Renal cortical epithelial cell (primary cell): ENCODE measurements at places on chromosomes 3 and 15. TPM values are rescaled to one million over a fixed set of nuclear protein-coding genes. Genes with fewer than 3 reads are reported as not detected.

NPAP1 gene
- total RNA-seq, result under 0.01 TPM in 1 of 2 replicates, not detected in the other

PRSS50 gene
- total RNA-seq, result 0.17 TPM in 1 of 2 replicates, not detected in the other

ARHGAP31 gene
- total RNA-seq, result 12.7 and 24.9 TPM in 2 replicates

ITIH1 gene
- not detected in 2 replicates for total RNA-seq

IL20RB gene
- 0.35 and 0.40 TPM in 2 replicates for total RNA-seq

SNRPN gene
- 182 and 217 TPM in 2 replicates for total RNA-seq

ELL3 gene
- 5.9 and 11.6 TPM in 2 replicates for total RNA-seq

HIGD2B gene
- total RNA-seq, result 0.15 TPM in 1 of 2 replicates, not detected in the other

SPINK8 gene
- total RNA-seq, result not detected in 2 replicates

FAM107A gene
- 0.60 and 0.87 TPM in 2 replicates for total RNA-seq

SLC12A1 gene
- 0.17 and 14.1 TPM in 2 replicates for total RNA-seq

AADACL2 gene
- not detected in 2 replicates for total RNA-seq

SEMA4B gene
- 26.6 and 154 TPM in 2 replicates for total RNA-seq

NLGN1 gene
- total RNA-seq, result 8.2 and 20.4 TPM in 2 replicates

SEMA3B gene
- 7.8 and 27.0 TPM in 2 replicates for total RNA-seq

NR1I2 gene
- 0.20 TPM in 1 of 2 replicates, not detected in the other for total RNA-seq

EAF1 gene
- total RNA-seq, result 22.8 and 45.3 TPM in 2 replicates

THSD4 gene
- 22.6 and 58.6 TPM in 2 replicates for total RNA-seq

GOLGA8M gene
- total RNA-seq, result 0.89 TPM in 1 of 2 replicates, not detected in the other

LZTFL1 gene
- total RNA-seq, result 15.5 and 49.4 TPM in 2 replicates

IL17RC gene
- 18.9 and 29.9 TPM in 2 replicates for total RNA-seq

LSAMP gene
- total RNA-seq, result 0.55 TPM in 1 of 2 replicates, not detected in the other

GALNT15 gene
- 0.17 and 0.55 TPM in 2 replicates for total RNA-seq

TM4SF4 gene
- total RNA-seq, result 0.87 and 1.3 TPM in 2 replicates

TIMP4 gene
- total RNA-seq, result 0.25 and 0.69 TPM in 2 replicates

MCF2L2 gene
- 0.25 and 2.1 TPM in 2 replicates for total RNA-seq

C2CD4B gene
- total RNA-seq, result 0.17 and 0.70 TPM in 2 replicates

STAB1 gene
- total RNA-seq, result 0.50 and 0.69 TPM in 2 replicates

ACTC1 gene
- not detected in 2 replicates for total RNA-seq

COPG1 gene
- 240 and 286 TPM in 2 replicates for total RNA-seq

ADGRG7 gene
- 0.05 and 0.35 TPM in 2 replicates for total RNA-seq

RGMA gene
- total RNA-seq, result 0.25 TPM in 1 of 2 replicates, not detected in the other

COX17 gene
- total RNA-seq, result 7.3 and 11.4 TPM in 2 replicates

SH2D7 gene
- not detected in 2 replicates for total RNA-seq

FETUB gene
- total RNA-seq, result not detected in 2 replicates

CNTN3 gene
- total RNA-seq, result 0.80 and 3.5 TPM in 2 replicates

SIDT1 gene
- total RNA-seq, result under 0.01 and 0.52 TPM in 2 replicates

TRPM1 gene
- not detected in 2 replicates for total RNA-seq

ZPLD1 gene
- total RNA-seq, result 58.6 and 74.8 TPM in 2 replicates

COL8A1 gene
- total RNA-seq, result 123 and 241 TPM in 2 replicates

TIPARP gene
- 70.8 and 90.6 TPM in 2 replicates for total RNA-seq

EFCC1 gene
- not detected in 2 replicates for total RNA-seq

GP9 gene
- total RNA-seq, result not detected in 2 replicates

LIPH gene
- total RNA-seq, result 9.6 and 10.9 TPM in 2 replicates

ICE2 gene
- 15.5 and 52.8 TPM in 2 replicates for total RNA-seq
